ENCODE measurements at places on chromosomes 3 and 15.
A peak's percentile ranks its signal among the peaks of the same experiment; 100 is the strongest.

GRCh38 chr3:136543385-136543784 is 208.8 kb downstream of the STAG1 start:
- no peak for DNase-seq

GRCh38 chr3:53675942-53676341 is 170.3 kb downstream of the CHDH start:
- DNase-seq, result no peak

- DNase-seq, result no peak
These were observed 202.0 kb downstream of the FNDC3B start for GRCh38 chr3:172241405-172241804.

DNA sequence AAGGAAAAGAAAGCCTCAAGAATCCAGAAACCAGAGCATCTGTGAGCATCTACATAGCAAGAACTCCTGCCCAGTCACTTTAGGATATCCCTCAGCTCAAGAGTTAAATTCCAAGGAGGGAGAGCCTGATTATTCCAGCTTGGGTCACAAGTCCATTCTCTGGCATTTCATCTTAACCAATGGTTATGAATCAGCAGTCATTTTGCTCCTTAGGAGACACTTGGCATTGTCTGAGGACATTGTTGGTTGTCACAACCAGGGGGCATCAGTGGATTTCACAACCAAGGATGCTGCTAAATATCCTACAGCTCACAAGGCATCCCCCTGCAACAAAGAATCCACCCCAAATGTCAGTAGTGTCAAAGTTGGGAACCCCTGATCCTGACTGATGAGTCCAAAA is 51.0 kb upstream of the LMCD1 start:
- no peak for DNase-seq

DNA sequence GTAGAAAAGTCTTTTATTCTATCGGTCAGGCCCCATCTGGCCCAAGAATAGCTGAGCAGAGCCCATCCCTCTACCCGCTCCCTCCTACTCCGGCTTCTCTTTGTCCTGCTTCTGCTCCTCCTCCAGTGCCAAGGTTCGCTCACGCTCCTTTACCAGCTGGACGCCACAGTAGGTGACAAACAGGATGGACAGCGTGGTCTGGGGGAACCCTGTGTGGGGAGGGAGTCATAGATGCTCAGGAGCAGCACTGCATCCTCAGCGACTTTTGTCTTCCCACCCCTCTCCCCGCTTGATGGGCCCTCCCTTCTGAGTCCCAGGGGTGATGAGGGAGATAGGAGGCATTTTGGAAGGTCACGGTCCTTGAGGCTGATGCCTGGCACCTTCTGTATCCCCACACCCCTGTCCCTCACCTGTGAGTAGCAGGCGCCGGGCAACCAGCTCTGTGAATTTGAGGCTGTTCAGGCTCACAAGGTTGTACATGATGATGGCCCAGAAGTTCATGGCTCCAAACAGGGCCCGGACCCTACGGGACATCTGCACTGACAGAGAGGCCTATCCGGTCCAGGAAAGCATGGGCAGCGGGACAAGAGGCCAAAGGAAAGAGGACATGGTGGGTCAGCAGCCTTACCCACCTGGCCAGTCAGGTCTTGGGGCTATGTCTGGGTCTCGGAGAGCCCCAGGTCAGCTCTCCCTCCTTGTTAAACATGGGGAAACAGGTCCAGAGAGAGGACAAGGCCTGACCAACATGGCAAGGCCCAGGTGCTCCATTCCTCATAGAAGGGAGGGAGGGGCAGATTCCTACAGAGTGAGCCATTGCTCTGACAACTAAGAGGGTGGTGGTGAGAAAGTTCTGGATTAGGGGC is 7.6 kb downstream of the KLHL40 start:
- no peak for DNase-seq

- DNase-seq, result no peak
These were observed 265.2 kb downstream of the SUCLG2 start for GRCh38 chr3:67389176-67389575.

- no peak for DNase-seq
These were observed 47.7 kb downstream of the MORC1 start for GRCh38 chr3:109070211-109070610.

DNA sequence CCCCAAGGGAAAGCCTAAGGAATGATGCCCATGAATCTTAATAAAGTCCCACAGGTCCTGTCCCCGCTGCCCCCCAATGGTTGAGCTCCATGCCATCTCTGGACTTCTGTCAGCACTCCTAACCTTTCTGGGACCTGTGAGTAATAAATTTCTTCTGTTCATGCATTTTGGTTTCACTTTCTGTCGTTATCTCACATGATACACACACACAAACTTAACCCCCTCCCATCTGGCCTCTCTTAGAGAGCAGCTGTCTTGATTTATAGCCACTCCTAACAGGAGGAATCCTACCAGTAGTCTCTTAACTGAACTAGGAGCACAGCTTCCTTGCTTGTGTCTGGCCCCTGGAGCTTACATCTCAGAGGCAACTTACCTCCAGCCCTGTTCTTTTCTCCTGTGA is 82.7 kb upstream of the SELENOK start:
- no peak for DNase-seq

- DNase-seq, result no peak
These were observed 229.0 kb upstream of the HES1 start for GRCh38 chr3:193906849-193907410.

DNA sequence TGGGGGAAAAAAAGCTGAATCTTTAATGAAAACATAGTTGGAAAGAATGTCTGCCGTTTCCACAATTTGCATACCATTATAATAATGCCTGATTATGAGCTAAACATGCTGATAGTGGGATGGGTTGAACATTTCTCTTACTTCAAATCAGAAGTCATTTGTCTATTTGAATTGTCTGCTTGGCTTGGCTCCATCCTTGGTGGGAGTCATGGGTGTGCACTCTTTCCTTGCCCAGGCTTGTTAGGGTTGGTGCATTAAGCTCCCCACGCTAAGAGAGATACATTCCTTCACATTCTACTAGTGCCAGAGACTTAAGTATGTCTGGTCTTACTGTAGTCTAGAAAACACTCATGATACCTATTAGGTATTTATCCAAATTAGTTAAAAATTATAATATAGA is 121.4 kb upstream of the RARB start:
- DNase-seq, result no peak

DNA sequence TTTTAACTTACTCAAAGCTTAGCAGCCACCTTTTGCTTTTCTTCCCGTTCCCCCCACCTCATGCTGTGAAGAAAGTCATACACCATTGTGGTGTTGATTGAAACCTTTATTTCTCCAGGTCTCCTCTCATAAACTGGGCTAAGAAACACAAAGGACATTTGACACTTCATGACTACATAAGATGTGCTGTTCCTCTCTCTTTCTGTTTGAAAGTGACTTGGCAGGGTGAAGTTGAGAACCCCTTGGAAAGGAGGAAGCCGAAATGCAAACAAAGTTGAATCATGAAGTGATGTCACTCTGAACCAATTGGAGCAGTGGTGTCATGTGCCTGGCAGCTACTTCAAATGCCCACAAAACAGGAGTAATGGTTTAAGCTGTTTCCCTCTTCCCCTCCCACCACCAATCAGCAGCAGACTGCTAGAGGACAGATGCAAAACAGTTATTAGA is 174.7 kb downstream of the IGF1R start:
- DNase-seq, result no peak

GRCh38 chr15:74384881-74385643 is 17.6 kb upstream of the CYP11A1 start:
- peak; percentile 80 for DNase-seq

GRCh38 chr3:193080821-193081365 is 160.1 kb upstream of the PLAAT1 start:
- no peak for DNase-seq

DNA sequence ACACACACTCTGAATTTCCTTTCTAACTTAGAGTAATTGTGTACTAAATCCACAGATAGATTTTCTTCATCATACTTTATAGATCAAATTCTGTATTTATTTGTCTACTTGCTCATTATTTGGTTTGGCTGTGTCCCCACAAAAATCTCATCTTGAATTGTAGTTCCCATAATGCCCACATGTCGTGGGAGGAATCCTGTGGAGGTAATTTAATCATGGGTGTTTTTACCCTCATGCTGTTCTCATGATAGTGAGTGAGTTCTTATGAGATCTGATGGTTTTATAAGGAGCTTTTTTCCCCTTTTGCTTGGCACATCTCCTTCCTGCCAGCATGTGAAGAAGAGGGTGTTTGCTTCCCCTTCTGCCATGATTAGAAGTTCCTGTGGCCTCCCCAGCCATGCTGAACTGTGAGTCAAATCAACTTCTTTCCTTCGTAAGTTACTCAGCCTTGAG is 198.3 kb upstream of the TGFBR2 start:
- DNase-seq, result no peak

- DNase-seq, result no peak
These were observed 96.3 kb downstream of the PTPRG start for GRCh38 chr3:61657689-61658088.

DNA sequence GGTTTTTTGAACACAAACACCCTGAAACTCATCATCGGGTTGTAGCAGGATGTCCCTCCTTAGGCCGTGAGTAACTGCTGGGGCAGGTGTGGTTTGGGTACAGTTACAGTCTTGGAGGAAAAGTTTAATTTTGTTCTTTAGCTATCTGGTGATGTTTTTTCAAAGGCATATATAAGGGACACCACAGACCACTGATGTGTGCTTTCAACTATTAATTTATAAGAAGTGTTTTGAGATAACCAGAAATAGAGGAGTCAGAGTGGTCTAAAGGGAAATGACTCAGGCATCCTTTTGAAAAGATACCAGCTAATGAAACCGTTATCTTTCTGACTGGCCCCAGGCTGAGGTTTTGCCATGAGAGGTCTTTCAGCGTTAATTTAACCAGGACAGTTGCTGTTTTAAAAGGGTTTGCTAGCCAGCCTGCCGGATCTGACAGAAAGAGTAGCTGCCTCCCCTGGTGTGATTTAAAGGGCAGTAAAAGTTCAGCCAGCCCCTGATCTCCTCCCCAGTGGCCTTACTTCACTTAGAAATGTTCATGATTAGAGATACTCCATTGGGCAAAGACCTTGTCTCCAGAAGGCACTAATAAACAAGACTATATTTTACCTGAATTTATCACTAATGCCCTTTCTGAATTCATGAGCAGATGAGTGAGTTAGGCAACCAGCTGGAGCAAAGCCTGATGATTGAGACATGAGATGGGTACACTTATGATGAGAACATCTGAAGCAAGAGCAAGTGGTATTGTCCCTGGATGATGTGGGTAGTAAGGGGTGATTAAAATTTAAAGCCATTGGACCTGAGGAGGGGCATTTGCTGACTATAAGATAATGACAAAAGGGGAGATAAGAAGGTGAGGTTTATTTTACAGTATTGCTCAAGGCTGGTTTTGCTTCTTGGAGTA is 482.5 kb upstream of the TBL1XR1 start:
- peak; percentile 84 for DNase-seq

- peak; percentile 35 for DNase-seq
These were observed 22.0 kb upstream of the DOCK3 start for GRCh38 chr3:50652709-50653108.

- no peak for DNase-seq
These were observed 57.1 kb downstream of the RAP2B start for GRCh38 chr3:153219146-153219545.

- no peak for DNase-seq
These were observed 638 bp upstream of the TBC1D5 start for GRCh38 chr3:17742880-17743657.

DNA sequence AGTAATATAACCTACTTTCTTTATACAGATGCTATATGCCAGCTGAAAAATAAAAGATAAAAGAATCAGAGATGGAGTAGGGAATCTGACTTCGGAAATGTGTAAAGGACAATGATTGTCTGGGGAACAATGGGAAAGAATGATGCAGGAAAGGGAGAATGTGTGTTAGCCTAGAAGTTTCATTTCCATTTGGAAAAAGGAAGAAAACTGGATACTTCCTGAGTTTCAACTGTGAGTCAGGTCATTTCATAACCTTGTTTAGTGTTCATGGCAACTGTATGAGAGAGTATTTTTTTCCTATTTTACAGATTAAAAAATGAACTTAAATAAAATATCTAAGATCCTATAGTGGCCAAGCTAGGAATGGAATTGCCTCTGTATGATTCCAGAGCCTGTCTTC is 261.3 kb upstream of the NECTIN3 start:
- DNase-seq, result no peak

- no peak for DNase-seq
These were observed 13.2 kb downstream of the ARHGEF3 start for GRCh38 chr3:56788521-56788920.

GRCh38 chr15:56758770-56759449 is 25.6 kb upstream of the ZNF280D start:
- DNase-seq, result no peak

GRCh38 chr3:66083096-66083678 is 44.5 kb upstream of the MAGI1 start:
- no peak for DNase-seq

- no peak for DNase-seq
These were observed 117.6 kb upstream of the ROBO1 start for GRCh38 chr3:79885407-79885806.

GRCh38 chr15:96264351-96264798 is 66.1 kb upstream of the NR2F2 start:
- DNase-seq, result no peak

GRCh38 chr3:137792626-137793271 is 28.6 kb downstream of the SOX14 start:
- DNase-seq, result no peak

- no peak for DNase-seq
These were observed 30.8 kb downstream of the ST3GAL6 start for GRCh38 chr3:98793971-98794370.

GRCh38 chr3:101281521-101282030 is 38.8 kb downstream of the IMPG2 start:
- DNase-seq, result no peak

- no peak for DNase-seq
These were observed 692 bp downstream of the SCAANT1 start for GRCh38 chr3:63911509-63911872.

- peak; percentile 28 for DNase-seq
These were observed 40.8 kb downstream of the EOMES start for GRCh38 chr3:27681249-27681748.

GRCh38 chr3:194689493-194689944 is 3.8 kb downstream of the FAM43A start:
- DNase-seq, result no peak

DNA sequence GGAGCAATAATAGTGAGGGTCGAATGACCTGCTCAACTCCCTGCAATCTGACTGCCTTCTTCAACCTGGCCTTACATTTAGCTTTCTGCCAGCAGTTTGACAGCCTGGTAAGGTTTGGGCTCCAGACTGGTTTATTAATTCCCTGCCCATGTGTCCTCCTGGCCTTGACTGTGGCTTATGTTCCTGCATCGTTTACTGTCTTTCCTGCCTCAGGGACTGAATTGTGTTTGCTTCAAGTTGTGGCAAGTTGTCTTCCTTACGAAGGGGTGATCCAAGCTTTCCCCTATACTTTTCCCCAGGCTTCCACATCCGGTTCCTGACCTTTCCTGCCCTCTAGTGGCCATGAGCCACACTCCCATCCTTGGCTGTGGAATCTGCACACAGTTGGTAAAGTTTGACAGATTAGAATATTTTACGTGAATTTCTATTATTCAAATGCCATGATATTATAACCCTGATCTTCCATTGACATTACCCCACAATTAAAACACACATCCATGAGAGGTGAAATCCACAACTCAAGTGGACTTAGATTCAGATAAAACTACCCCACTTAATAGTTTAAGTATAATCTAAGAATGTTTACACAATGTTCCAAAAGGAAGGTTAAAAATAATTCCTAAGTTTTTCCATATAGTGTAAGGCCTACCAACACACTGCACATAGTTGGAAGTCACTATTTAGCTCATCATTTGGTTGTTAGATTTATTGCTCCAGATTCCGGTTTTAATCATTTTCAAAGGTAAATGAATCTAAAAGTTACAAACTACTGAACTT is 95.7 kb downstream of the NEDD4 start:
- no peak for DNase-seq

All from T-helper 1 cell (primary cell).